Camera-type eye (tissue), 1 donor: ENCODE measurements at places on chromosomes 13 and 19. TPM values are rescaled to one million over a fixed set of nuclear protein-coding genes. Genes with fewer than 3 reads are reported as not detected.

CNN1 gene
- 43.3 TPM for total RNA-seq

LINGO3 gene
- 12.9 TPM for total RNA-seq

ZNF382 gene
- total RNA-seq = 74.7 TPM

GIPC3 gene
- 0.60 TPM for total RNA-seq

CYP2F1 gene
- total RNA-seq = 0.77 TPM

EDDM13 gene
- not detected for total RNA-seq

ATG4D gene
- 19.4 TPM for total RNA-seq

TNFRSF19 gene
- total RNA-seq = 47.8 TPM

LGALS14 gene
- not detected for total RNA-seq

ZNF534 gene
- total RNA-seq = 0.66 TPM

ZNF649 gene
- 36.3 TPM for total RNA-seq

TRPM4 gene
- 16.3 TPM for total RNA-seq

MIR17HG gene
- 14.5 TPM for total RNA-seq

TMEM238 gene
- 0.99 TPM for total RNA-seq

RXFP2 gene
- total RNA-seq = not detected

ZNF541 gene
- total RNA-seq = 0.44 TPM

BEST2 gene
- total RNA-seq = 0.55 TPM

CEACAM16 gene
- total RNA-seq = not detected

FGF21 gene
- not detected for total RNA-seq

RAB3A gene
- total RNA-seq = 21.1 TPM

CLEC17A gene
- total RNA-seq = not detected

PPP1R12C gene
- 53.9 TPM for total RNA-seq

TMEM145 gene
- total RNA-seq = 20.5 TPM

ZNF587 gene
- total RNA-seq = 65.3 TPM

C13orf46 gene
- total RNA-seq = 1.7 TPM

RYR1 gene
- 20.4 TPM for total RNA-seq

LYPD5 gene
- 2.6 TPM for total RNA-seq

ANKLE1 gene
- 0.55 TPM for total RNA-seq

ASF1B gene
- total RNA-seq = 8.1 TPM

MZF1 gene
- total RNA-seq = 35.8 TPM

DCT gene
- 318 TPM for total RNA-seq

PSG5 gene
- not detected for total RNA-seq

CXCL17 gene
- 6.6 TPM for total RNA-seq

ZNF429 gene
- 30.5 TPM for total RNA-seq

PEAK3 gene
- 0.44 TPM for total RNA-seq

NLRP7 gene
- total RNA-seq = not detected

ZNF8 gene
- total RNA-seq = 21.1 TPM

THSD8 gene
- not detected for total RNA-seq

ZNF628 gene
- 2.3 TPM for total RNA-seq

ZNF675 gene
- total RNA-seq = 34.1 TPM

PLVAP gene
- total RNA-seq = 34.9 TPM

SBSN gene
- total RNA-seq = 0.93 TPM

DCLK1 gene
- total RNA-seq = 127 TPM

ZNF763 gene
- 15.9 TPM for total RNA-seq

UPF1 gene
- total RNA-seq = 119 TPM

C19orf73 gene
- total RNA-seq = 2.0 TPM

PALM gene
- 145 TPM for total RNA-seq

SPIB gene
- 0.33 TPM for total RNA-seq

YJEFN3 gene
- total RNA-seq = 3.2 TPM
